ENCODE measurements at places on chromosomes 2 and 18.

- DNase-seq = no peak
These were observed 18.2 kb downstream of the ACSL3 start for GRCh38 chr2:222878877-222879603.

DNA sequence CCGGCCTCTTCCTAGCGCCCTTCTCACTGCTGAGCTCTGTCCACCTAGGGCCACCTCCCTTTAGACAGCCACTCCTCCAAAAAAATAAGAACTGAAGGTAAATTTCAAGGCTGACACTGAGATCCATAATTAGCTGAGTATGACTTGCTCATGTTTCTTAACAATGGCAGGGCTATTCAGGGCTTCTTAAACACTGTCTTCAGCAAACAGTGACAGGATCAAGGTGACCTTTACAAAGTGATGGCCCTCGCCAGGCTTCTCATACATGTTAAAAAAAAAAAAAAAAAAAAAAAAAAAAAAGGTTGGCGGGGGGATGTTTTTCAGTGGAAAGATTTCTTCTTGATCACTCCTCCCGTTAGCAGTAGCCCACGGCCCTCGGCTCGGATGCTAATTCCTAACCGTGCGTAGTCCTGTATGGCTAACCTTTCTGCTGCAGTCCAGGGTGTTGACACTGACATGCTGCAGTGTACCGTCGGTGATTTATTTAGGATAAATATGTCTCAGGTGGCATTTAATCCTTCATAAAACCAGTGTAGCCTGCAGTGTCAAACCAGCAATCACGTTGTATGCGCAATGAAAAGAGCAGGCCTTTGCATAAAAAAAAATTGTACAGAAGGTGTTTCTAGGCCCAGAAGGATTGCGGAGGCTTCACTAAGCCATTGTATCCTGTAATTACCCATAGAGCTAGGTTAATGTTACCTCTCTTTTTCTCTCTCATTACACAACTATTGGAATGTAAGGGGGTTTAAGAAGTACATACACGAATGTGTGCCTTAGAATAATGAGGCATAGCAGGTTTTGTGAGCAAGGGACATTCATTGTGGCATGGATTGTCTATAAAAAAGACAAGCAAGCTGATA lies 142.7 kb downstream of the PTGR3 start:
- no peak for DNase-seq

DNA sequence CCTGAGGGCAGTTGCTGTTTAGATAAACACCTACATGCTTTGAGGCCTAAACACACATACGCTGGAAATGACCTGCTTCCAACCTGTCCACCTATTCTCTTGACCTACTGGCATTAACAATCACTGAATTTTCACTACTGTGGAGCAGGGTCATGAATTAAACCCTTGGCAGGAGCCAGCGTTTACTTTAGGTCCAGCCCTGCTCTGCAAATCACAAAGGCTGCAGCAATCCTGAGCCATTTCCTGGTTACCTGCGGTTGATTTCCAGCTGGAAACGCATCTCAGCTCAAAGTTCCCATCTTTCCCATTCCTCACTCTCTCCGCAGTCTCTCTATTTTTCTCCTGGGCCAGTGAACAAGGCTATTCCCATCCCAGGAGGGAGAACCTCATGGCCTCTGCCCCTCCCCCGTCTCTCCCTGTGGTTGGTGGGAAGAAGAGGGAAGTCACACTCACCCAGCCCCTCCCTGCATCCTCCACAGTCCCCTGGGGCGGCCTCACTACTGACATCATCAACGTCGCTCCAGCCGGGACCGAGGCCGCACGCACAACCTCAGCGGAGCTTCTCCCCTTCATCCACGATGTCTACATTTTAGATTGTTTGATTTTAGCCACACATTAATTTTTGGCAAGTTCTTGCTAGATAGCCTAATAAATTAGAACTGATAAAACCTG lies 84.5 kb upstream of the SNTG2 start:
- no peak for DNase-seq

DNA sequence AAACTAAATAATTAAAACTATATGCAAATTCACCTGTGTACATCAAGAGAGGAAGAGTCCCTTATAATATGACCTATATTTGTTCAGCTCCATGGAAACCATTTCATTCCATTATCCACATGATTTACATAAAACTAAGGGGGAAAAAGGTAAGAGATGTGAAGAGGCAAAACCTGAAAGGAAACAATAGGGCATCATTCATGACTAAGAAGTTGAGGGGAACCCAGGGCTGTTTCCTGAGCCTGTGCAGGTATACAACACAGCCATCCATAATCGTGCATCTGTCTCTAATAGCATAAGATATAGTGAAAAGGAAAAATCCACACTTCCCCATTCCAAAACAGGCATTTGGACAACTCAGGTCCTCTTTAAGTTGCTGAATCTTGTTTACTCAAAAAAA lies 151.3 kb downstream of the NR4A2 start:
- DNase-seq = no peak

- no peak for DNase-seq
These were observed 184.5 kb upstream of the MSH6 start for GRCh38 chr2:47598476-47598875.

DNA sequence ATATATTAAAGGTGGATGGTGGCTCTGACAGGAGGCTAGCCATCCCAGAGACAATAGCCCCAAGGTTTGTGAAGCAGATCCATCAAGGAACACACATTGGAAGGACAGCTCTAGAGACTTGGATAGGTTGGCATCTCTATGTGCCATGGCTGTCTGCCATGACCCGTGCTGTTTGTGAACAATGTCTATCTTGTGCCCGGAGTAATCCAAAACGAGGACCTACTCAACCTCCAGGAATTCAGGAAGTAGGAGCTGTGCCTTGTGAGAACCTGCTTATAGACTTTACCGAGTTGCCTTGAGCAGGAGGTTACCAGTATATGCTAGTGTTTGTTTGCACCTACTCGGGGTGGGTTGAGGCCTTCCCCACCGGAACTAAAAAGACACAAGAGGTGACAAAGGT lies 43.1 kb upstream of the SELENOI start:
- DNase-seq = no peak

DNA sequence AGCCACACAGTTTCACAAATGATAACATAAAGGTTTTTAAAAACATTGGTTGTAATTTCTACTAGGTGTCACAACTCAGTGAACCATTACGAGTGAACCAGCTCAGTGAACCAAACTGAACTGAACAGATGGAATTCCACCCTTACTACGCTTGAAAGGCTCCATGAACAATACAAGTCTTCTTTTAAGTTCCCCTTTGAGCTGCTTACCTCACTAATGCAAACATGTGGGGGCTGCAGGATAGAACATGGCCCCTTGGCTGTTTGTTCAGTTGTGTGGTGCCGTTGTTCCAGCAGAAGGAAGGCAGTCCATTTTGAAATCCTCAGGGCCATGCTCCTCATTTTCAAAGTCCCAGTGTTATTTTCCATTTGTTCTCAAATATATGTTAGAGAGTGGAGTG lies 30.7 kb upstream of the KLHL14 start:
- no peak for DNase-seq

- no peak for DNase-seq
These were observed 215.1 kb downstream of the DYSF start for GRCh38 chr2:71668326-71669057.

DNA sequence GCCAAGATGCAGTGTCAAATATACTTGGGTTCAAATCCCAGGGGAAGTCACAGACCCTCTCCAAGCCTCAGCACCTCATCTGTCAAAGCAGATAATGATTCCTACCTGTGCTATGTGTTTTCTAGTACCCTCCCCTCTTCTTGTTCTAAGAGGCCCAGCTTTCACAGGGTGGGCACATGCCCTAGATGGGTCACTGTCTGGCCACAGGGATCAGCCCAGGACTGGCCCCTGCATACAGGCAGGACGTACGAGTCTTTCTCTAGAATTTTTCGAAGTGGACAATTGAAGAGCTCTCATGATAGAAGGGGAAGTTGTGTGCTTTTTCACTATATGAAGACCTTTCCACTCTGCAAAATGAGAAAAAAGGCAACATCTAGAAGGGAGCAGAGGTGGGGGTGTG lies 22.2 kb downstream of the ARL4C start:
- DNase-seq = no peak

DNA sequence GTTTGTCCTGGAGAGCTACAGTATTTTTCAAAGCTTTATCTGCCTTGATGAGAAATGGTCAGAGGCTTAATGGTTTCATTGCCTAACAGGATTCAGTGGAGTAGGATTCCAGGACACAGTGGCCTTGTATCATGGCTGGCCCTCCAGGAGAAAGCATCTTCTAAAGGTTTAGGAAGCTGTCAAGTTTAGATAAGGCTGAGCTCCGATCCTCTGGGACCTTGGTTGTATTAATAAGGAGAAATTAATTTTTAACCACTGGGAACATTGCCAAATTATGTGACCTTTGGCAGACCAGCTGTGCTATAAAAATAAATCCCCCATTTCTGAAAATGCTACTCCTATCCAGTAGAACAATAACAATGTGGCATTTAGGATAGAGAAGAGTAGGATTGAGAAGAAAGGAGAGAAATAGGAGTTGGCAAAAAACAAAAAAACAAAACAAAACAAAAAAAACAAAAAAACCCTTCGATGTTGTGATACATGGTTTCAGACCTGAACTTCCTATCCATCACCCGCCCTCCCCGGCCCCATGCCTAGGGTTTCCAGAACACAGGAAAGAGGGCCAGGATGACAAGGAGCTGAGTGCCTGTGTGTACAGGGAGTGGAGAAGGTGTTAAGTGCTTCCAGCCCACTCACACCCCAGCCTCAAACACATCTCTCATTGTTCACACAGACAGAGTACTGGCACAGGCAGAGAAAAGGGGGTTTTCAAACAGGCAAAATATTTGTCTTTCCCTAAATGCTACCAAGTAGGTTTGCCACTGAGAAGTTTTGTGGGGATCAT lies 6.3 kb downstream of the NRP2 start:
- DNase-seq = no peak

GRCh38 chr2:195638750-195639149 lies 18.3 kb upstream of the SLC39A10 start:
- no peak for DNase-seq

DNA sequence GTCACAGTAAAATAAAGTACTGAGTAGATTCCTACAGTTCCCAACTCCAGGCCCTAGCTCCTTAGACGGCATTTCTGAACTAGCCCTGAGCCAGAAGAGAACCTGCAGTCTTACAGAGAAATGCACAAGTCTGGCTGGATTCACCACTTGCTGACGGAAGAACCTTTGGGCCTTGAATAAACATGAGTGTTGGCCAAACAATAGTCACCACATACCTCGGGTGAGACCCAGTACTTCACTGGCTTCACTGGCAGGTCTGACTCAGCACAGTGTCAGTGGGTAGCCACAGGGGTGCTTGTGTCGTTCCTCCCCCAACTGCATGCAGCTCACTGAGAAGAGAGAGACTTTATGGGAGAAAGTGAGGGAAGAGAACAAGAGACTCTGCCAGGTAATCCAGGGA lies 88.9 kb downstream of the TMEM185B start:
- DNase-seq = no peak

DNA sequence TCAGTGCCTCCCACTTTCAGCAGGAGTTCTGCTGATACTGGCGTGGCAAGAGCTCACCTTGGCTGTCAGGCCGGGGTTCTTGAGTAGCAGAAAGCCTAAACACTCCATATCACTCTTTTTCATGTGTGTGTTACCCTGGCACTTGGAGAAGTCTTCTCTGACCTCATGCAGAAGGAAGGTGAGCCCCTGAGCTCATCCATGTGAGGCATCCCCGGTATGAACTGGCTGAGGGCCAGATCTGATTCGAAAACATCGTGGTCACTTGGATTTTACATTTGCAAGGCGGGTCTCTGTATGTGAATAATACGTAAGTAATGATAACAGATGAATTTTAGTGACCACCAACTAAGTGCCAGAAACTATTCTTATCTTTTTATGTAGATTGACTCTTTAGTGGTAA lies 93.6 kb downstream of the RAPGEF4 start:
- no peak for DNase-seq

GRCh38 chr2:52775674-52776073 lies 991.9 kb upstream of the CHAC2 start:
- no peak for DNase-seq

GRCh38 chr2:11856095-11856494 lies 109.7 kb downstream of the LPIN1 start:
- no peak for DNase-seq

- no peak for DNase-seq
These were observed 4.3 kb downstream of the CDH20 start for GRCh38 chr18:61337527-61337926.

GRCh38 chr2:156006721-156007618 lies 325.6 kb downstream of the NR4A2 start:
- DNase-seq = no peak

- no peak for DNase-seq
These were observed 122.7 kb downstream of the VIT start for GRCh38 chr2:36819095-36819711.

- no peak for DNase-seq
These were observed 90.1 kb downstream of the CHN1 start for GRCh38 chr2:174914853-174915760.

- DNase-seq = no peak
These were observed 828 bp downstream of the DYNC1I2 start for GRCh38 chr2:171688129-171688465.

GRCh38 chr2:203750346-203751068 lies 44.1 kb downstream of the CD28 start:
- DNase-seq = no peak

DNA sequence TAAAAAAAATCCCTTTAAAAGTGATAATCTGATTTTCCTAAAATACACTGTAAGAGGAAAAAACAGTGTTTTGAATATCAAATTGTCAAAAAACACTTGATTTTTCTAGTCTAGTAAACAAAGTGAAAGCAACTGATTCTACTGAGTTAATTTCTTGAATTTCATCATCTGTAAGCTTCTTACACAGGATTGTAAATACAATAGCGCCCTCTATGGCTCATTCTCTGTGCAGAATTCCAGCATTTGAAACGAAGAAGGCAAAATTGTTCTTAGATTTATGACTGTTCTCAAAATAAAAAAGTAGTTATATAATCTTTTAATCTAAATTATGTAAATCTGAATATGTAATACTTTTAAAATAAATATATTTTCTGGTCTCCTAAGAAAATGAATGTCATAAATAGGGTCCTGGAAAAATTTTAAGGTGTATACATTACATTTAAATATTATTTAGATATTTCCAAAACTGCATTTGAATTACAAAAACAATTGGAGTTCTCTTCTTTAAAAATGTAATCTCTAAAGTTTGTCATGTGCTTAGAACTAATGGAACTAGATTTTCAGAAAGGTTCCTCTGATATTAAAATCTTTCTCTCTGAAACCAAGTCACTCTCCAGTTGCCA lies 176.9 kb upstream of the MC4R start:
- no peak for DNase-seq

DNA sequence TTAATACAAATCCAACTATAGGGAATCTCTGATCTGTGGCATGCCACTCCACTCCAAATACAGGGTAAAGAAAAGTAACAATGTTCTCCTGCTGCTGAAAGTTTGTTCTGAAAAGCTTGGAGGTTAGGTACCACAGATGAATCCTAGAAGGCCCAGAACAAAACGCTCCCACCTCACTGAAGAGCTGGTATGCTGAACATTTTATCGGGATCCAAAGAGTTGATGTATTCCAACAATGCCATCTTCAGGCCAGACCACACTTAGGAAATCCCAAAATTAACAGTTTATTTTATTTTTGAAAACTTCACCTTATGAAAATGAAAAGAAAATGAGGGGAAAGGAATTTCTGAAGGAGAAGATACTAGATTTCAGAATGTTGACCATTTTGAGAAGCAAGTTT lies 145.1 kb upstream of the CDH19 start:
- DNase-seq = no peak

Data from activated CD4-positive, alpha-beta T cell treated with anti-CD3 and anti-CD28 coated beads for 1 hour (primary cell).